ENCODE measurements at places on chromosomes 6 and 20.

- DNase-seq: no peak
Observed at GRCh38 chr6:42255050-42255449, 37.4 kb upstream of the MRPS10 start.

GRCh38 chr6:109093732-109094415 is 772 bp downstream of the SESN1 start:
- DNase-seq: no peak

DNA sequence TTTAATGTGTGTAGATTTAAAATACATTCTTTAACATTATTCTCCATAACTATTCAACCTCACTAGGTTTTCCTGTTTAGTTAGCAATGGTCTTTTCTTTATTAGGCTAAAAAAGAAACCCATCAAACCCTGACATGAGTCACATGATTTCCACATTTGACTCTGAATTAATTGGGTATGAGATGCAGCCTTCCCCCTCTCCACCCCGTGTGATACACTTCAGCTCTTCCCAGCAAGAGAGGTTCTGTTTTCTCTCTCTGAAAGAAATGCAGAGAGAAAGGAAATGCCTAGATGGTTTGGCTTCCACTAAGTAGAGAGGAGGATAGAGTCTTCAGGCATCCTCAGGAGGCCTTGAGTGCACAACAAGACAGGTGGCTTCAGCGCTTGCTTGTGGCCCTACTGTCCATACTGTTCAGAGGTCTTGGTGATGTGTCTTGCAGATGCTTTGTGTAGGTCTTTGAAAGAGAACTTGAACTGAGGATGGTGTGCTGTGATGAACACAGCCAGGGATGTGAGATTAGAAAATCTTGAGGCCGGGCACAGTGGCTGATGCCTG is 17.3 kb downstream of the FARS2 start:
- no peak for DNase-seq

GRCh38 chr20:4449957-4450715 is 271.6 kb upstream of the PRND start:
- no peak for DNase-seq

DNA sequence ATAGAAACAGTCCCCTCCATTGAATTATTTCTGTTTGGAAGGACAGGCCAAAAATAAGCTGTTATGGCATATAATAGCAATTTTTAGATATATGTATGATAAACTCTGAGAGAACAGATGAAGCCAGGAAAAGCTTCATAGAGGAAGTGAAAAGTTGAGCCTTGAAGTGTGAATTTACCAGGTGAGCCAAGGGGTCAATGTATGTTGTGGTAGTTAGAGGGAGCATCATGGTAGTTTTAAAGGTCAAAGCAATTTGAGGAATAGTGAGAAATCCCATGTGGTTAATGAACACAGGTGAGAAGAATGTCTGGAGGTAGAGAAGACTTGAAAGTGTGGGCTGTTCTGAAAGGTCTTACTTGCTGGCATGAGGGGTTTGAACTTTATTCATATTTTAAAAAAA is 47.0 kb downstream of the COL19A1 start:
- no peak for DNase-seq

DNA sequence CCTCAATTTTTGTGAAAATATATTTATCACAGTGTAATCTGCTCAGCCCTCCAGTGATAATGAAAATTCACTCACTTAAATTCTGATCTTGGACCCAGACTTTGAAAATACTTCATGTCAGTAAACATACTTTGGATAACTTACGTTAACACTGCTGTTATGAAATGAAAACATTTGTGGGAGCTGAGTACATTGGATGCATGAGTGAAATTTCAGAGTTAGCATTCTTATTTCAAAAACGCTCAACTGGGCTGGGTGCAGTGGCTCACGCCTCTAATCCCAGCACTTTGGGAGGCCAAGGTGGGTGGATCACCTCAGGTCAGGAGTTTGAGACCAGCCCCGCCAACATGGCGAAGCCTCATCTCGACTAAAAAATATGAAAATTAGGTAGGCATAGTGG is 196.4 kb downstream of the UTRN start:
- no peak for DNase-seq

GRCh38 chr6:11532097-11532496 is 5.5 kb upstream of the TMEM170B start:
- no peak for DNase-seq

- DNase-seq: no peak
Observed at GRCh38 chr20:35735826-35736470, 6.1 kb downstream of the RBM39 start.

GRCh38 chr6:42237857-42238256 is 20.2 kb upstream of the MRPS10 start:
- DNase-seq: no peak

DNA sequence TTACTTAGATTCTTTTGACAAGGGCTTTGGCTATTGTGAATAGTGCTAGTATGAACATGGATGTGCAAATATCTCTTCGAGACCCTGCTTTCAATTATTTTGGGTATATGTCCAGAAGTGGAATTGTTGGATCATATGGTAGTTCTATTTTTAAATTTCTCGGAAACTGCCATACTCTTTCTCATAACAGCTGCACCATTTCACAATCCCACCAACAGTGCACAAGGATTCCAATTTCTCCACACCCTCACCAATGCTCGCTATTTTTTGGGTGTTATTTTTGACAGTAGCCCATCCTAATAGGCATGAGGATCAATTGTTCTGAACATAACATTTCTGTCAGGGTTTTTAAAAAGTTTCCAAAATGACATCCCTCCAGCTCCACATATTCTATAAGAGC is 69.2 kb upstream of the ESR1 start:
- no peak for DNase-seq

DNA sequence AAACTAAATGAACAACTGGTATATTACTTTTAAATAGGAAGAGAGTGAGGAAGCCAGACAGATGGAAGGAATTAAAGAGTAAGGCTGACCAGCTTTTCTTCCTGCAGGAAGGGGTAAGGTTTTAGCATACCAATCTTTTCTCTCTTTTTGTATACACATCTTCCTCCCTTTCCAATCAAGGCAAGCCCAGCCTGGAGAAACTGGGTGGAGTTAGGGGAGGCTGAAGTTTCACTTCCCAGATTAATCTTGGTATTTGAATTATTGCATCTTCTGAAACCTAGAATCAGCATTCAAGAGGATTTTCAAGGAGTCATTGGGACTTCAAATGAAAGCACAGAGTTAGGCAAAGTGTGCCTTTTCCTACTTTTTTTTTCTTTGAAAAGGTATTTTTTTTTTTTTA is 33.1 kb downstream of the TMEM14A start:
- DNase-seq: no peak

GRCh38 chr6:40353967-40354452 is 233.2 kb downstream of the LRFN2 start:
- no peak for DNase-seq

- DNase-seq: no peak
Observed at GRCh38 chr20:52012079-52012478, 179.5 kb downstream of the ZFP64 start.

DNA sequence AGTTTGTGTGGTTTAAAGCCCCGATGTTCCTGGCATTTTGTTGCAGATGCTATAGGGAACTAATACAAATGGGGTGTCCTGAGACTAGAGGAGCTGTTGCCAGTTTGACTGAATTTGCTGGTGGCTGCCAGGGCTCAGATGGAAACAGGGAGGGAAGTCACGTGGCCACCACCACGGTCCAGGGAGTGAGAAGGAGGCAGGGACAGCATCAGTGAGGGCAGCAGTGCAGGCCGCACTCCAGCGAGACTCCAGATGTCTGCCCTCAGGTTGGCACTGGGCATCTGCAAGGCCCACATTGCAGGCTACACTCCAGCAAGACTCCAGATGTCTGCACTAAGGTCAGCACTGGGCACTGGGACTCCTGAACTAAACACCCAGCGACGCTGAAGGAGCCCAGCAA is 86.2 kb downstream of the RAMACL start:
- DNase-seq: no peak

DNA sequence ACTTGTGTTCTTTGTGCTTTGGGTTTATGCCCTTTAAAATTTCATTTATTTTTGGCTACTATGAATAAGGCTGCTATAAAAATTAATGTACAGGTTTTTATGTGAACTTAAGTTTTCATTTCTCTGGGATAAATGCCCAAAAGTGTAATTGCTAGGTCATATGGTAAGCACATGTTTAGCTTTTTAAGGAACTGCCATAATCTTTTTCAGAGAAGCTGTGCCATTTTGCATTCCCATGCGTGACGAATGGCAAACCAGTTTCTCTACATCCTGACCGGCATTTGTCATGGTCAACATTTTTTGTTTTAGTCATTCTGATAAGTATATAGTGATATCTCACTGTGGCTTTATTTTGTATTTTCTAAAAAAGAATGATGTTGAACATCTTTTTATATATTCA is 236.0 kb upstream of the SGK1 start:
- DNase-seq: no peak

DNA sequence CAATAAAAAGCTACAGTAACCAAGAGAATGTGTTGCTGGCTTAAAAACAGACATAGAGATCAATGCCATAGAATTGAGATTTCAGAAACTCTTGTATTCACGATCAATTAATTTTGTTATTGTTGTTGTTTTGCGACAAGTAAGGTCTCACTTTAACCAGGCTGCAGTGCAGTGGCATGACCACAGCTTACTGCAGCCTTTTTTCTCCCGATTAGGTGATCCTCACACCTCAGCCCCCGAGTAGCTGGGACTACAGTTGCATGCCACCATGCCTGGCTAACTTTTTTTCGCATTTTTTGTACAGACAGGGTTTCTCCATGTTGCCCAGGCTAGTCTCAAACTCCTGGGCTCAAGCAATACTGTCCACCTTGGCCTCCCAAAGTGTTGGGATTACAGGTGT is 42.2 kb downstream of the RANBP9 start:
- DNase-seq: no peak

- no peak for DNase-seq
Observed at GRCh38 chr6:155402656-155403304, 52.9 kb downstream of the NOX3 start.

- DNase-seq: no peak
Observed at GRCh38 chr6:6734479-6735465, 146.3 kb downstream of the LY86 start.

GRCh38 chr6:28696167-28696566 is 170.5 kb downstream of the GPX5 start:
- no peak for DNase-seq

GRCh38 chr6:163962627-163963117 is 548.2 kb downstream of the QKI start:
- no peak for DNase-seq

- no peak for DNase-seq
Observed at GRCh38 chr6:22036699-22037098, 260.1 kb downstream of the PRL start.

- no peak for DNase-seq
Observed at GRCh38 chr6:34894693-34895092, 5.6 kb downstream of the ANKS1A start.

DNA sequence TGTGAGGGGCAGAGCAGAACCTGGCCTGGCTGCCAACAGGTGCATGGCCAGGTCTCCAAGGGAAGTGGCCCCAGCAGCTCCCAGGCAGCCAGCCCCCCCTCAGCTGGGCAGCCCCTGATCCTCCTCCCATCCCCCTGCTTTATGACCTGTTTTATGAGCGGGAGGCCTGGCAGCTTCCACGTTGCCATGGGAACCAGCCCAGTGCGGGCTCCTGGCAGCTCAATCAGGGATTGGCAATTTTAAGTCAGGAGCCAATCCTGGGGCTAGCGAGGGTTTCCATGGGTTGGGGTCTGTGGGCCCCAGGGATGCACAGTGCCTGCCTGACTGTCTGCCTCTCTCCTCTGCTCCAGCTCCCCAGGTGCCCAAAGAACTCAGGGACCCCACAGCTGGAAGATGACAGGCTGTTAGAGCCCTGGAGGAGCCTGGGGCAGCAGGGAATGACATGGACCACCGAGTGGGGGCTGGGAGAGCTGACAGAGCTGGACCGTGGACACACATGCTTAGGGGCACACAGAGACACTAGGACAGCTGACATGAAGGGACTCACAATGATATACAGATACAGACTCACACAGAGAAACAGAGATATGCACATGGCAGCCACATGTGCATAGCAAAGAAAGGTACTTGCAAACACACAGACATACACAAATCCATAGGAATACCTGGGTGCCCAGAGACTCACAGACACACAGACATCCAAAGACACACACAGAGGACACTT is 56.5 kb upstream of the SIRPA start:
- no peak for DNase-seq

DNA sequence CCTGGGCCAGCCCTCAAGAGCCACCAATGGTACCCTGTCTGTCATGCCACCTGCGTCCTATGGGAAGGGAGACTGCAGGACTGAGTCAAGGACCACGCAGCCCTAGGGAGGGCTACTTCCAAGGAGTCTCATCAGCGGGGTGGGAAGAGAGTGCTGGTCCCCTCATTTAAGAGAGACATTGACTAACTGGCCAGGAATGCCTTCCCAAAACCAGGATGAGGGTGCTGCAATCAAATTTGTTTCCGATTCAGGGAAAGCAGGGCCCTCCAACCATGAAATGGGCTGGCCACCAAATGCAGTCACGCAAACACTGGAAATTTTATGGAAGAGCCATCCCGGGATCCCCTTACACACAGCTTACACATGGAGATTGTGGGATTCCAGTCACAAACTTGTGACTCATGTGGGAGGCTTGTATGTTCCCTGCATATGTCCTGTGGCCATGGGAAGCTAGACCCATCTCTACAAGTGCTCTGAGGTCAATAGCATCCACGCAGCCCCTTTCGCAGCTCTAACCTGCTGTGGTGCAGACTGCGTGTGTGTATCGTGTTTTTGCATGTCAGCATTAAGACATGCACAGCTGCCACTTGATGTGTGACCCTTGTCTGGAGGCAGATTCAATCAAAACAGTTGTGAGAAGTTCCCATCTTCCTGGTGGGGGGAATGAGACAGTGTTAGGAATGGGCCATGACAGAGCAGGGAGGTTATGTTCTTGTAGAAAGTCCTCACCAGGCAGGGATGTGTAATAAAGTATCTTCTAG is 53.0 kb upstream of the CST7 start:
- DNase-seq: no peak

DNA sequence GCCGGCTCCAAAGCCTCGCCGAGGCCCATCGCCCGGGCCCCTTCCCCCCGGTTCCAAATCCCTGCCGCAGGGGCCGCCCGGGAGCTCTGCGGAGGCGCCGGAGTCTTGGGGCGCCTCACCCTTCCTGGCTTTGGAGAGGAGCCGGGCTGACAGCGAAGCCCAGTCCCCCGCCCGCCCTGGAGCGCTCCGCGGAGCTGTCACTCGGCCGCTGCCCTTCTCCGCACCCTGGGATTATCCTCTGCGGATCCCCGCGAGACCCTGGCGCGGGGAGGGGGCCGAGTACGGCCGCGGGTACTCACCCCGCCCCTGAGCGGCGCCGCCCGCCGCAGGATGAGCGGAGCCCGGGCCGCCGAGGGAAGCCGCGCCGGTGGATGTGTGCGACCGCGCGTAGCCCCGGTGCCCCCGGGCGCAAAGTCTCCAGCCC is 343 bp downstream of the SNAP91 start:
- DNase-seq: no peak

DNA sequence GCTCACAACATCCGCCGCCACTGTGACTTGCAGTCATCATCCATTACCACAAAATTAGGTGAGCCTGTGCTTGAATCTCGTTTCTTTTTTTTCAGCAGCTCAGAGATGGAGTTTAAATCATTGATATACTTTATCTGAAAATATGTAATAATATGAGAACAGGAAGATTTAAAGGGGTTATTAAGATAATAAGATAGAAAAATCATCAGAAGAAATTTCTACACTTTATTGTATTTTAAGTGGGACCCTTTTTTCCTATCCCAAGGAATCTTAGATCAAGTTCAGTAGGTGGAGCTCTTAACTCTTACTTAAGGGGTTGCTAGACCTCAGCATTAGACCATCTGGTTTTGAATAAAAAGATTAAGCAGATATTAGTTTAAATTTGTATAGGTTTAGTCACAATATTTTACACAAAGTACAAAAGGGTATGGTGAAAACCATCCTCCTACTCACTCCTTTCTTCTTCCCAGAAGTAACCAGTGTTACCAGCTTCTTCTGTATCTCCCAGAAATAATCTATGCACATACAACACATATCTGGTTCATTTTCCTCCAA is 9.4 kb upstream of the NCOA7 start:
- peak; percentile 21 for DNase-seq
